Stimulated activated memory B cell treated with anti-CD40 and anti-IgM and Interleukin-4, amounts not matched to agents 10 μg/mL and 1 μg/mL and 100 μg/mL, for 72 hours (primary cell): ENCODE measurements at places on chromosomes 5 and 9.

GRCh38 chr5:89827359-89827758 lies 582.2 kb downstream of the CETN3 start:
- ATAC-seq = peak; percentile 13

- ATAC-seq = no peak
Measured at GRCh38 chr5:125409234-125409860, 662.9 kb upstream of the ZNF608 start.

DNA sequence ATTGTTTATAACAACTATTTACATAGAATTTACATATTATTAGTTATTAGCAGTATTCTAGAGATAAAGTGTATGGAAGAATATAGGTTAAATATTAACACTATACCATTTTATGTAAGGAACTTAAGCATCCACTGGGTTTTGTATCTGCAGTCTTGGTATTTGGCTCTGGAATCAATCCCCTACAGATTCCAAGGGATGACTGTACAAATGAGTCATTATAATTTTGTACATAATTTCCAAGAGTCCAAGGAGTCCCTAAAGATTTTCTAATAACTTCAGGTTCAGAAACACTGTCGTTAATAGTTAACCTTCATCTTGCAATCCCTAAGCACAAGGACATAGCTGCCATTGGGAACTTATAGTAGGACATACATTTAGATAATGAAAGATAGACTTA lies 254.8 kb upstream of the PDE4D start:
- no peak for ATAC-seq

- ATAC-seq = no peak
Measured at GRCh38 chr5:141343242-141343952, at the start of gene PCDHGA3. PCDHGA3 (plus strand) TSS chr5:141343829; CDS start chr5:141344034, 205 bp downstream.

DNA sequence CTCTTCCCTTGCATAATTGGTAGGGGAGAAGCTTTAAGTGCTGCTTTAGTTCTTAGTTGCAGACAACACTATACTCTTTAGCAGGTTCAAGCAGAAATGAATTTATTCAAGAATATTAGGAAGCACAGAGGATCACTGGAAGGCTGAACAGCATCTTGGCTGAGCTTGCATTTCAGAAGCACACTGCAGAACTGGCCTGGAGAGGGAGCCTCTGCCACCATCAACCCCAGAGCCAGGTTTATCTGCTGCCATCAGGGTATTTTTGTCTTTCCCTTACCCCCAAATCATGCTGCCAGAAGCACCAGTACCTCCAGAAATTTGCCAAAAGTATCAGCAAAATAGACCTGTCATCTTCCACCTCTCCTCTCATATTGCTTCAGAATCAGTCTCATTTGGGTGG lies 440.7 kb downstream of the DMAC1 start:
- ATAC-seq = no peak

DNA sequence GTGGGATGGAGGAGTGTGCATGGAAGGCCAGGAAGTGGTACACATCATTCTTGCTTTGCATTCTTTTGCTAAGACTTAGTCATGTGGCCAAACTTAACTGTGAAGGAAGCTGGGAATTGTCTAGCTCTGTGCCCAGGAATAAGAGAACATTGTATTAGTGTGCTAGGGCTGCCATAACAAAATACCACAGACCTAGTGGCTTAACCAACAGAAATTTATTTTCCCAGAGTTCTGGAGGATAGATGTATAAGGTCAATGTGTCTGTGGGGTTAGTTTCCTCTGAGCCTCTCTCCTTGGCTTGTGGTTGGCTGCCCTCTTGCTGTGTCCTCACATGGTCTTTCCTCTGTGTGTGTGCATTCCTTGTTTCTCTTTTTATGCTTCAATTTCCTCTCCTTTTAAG lies 32.4 kb downstream of the NNT start:
- no peak for ATAC-seq

DNA sequence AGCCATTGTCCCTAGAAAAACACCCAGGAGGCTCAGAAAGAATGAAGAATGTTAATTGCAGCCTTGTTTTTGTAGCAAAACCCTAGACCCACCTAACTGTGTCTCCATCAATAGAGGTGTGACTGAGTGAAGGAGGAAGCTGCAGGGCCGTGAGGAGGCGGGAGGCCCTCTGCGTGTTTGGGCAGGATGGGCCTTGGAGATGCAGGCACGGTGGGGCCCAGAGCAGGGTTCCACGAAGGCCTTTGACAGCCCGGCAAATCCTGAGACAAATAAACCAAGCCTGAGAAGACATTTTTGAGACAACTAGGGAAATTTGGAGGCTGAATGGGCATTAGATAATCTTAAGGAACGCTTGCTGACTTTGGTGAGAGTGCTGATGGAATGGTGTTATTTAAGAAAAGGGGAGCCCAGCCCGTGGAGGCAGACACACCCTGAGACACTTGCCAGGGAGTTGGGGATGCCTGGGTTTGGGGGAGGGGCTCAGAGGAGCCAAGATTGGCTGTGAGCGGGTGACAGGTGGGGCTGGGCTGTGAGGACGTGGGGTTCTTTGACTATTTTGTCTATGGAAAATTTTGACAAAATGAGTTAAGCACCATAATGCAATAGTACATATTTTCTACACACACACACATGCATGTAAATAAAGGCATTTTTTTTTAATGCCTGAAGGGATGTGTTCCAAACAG lies 48.8 kb downstream of the BARX1 start:
- ATAC-seq = no peak

GRCh38 chr9:92265154-92265553 lies 28.3 kb downstream of the IARS1 start:
- no peak for ATAC-seq

DNA sequence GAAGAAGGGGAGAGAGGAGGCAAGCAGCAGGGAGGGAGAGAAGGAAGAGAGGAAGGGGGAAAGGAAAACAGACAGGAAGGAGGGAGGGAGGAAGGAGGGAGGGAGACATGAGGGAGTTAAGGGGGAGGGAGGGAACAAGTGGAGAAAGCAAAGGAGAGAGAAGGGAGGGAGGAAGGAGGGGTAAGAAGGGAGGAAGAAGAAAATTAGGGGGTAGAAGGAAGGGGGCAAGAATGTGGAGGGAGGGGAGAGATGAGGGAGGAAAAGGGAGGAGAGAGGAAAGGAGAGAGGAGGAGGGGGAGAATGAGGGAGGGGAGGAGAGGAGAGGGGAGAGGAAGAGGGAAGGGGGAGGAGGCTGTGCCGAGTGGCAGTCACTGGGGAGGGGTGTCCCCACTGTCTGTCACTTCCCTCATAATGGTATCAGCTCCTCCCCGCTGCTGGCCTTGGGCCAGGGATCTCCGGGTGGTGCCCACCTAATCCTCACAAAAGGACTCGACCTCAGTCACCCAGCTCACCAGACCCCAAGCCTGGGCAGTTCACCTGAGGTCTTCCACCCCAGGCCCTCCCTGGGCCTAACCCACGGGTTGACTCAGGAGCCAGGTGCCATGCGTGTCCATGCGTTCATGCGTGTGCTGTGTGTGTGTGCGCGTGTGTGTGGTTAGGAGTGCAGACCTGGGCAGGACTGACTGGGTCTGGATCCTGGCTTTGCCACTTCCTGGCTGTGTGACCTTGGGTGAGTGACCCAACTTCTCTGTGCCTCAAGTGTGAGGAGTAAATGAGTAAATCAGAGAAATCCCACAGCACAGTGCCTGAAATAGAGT lies 18.1 kb downstream of the C9orf50 start:
- peak; percentile 37 for ATAC-seq

DNA sequence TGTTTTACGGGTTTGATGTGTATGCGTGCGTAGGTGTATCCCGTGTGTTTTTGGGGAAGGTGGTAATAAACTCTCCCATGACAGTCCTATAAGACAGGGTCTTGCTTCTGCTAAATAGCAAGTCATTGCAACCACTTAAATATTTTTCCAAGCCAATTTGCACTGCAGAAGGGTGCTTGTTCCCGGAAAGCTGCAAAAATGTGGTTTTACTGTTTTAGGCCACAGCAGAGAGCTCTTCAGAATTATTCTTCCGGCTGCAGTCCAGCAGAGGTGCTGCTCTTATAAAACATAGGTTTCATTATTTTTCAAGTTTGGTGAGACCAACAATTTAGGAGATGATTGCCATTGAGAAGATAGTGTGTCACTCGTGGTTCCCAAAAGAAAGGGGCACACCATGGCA lies 192.8 kb downstream of the NTRK2 start:
- ATAC-seq = no peak

- ATAC-seq = no peak
Measured at GRCh38 chr5:169566202-169566601, 17.4 kb upstream of the SPDL1 start.

- ATAC-seq = no peak
Measured at GRCh38 chr5:142492781-142493281, 168.0 kb upstream of the SPRY4 start.

DNA sequence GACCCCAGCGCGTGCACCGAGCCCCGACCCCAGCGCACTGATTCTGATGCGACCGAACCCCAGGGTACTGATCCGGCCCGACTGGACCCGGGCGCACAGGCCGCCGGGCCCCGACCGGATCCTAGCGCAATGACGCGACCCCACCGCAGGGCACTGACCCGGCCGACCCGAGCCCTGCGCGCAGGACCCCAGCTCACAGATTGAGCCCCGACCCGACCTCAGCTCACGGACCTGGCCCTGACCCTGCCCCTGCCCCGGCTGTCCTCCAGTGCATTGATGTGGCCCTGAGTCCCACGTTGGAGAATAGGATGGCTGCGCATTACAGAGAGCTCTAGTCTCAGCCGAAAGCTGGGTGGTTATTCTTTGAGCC lies 438 bp downstream of the TRIP13 start:
- ATAC-seq = peak; percentile 22
